ENCODE measurements at places on chromosomes 2 and 18. TPM values are rescaled to one million over a fixed set of nuclear protein-coding genes. Genes with fewer than 3 reads are reported as not detected.

COL5A2 gene
- 1.0 TPM for total RNA-seq

DNA sequence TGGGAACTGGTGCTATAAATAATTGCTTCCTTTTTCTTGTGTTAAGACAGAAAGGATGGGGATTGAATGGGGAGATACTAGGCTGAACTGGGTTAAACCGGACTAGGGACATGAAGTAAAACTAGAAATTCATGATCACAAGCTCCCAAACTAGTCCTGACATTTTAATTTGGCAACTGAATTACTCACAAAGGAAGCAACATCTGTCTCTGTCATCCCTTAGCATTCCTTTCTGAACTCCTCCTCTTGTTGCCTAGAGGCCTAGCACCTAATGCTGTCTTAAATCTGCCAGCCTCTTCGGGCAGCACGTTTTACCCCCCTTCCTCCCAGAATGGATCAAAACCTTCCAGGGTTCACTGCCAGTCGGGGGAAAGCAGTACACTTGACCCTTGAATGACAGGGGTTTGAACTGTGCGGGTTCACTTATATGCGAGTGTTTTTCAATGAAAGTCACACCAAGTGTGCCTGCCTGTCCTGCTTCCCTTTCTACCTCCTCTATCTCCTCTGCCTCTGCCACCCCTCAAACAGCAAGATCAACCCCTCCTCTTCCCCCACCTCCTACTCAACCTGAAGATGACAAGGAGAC, 8.2 kb downstream of the KCTD1 start:
- DNase-seq: peak; percentile 11

- no peak for DNase-seq
Measured at GRCh38 chr18:37637478-37637850, 71.9 kb upstream of the CELF4 start.

- DNase-seq: no peak
Measured at GRCh38 chr2:232350804-232351685, 27.5 kb upstream of the ALPP start.

HTR2B gene
- total RNA-seq: not detected
